Cerebellum (tissue), 4 donors: ENCODE measurements at places on chromosomes 1 and 21.

DNA sequence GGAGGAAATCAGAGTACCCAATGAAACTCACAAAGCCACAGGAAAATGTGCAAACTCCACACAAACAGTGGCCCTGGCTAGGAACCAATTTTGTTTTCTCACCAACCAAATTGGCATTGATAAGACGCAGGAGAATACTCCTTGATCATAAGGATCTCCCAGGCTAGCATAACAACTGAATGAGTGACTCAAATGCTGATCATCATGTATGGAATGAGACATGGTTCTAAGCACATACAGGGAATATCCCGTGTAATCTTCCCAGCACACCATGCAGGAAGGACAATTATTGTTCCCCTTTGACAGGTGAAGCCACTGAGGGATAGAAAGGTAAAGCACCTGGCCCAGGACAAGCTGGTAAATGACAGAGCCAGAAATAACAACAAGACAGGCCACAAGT lies 180.0 kb upstream of the DUSP10 start:
- DNase-seq = no peak

- no peak for DNase-seq
Measured at GRCh38 chr1:42260376-42261070, 74.5 kb downstream of the FOXJ3 start.

DNA sequence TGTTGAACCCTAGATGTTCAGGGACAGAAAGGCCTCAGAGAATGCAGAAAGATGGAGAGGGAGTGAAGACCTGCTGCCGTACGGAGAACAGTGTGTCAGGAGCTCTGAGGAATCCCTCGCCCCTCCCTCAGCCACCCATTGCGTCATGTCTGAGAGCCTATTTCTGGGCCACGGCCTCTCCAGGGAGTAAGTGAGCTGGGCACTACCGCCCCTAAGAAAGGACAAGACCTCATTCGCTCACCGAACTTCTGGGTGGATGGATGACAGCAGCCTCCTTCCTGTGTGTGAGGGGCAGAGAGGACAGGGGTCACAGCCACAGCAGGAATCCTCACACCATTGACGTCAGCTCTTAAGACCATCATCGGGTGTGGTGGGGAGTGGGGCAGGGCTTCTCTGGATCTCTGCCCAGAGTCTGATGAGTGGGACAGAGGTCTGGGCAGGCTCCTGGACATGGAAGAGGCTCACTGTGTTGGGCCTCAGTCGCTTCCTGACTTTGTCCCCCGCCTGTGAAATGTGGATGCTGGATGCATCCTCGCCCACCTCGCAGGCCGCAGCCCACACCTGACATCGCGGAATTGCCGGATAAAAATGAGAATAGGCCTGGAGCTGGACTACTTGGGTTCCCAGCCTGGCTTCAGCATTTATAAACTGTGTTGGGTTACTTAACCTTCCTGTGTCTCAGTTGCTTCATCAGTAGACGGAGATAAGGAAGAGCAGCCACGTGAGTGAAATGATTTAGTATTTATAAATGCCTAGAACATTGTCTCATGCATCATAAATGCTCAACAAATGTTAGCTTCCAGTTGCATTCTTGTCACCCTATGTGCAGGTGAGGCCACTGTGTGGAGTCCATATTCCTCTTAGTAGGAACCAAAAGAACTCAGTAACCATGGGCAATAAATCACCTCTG lies 238.6 kb downstream of the TRABD2B start:
- DNase-seq = no peak

- no peak for DNase-seq
Measured at GRCh38 chr1:2836333-2836970, 35.0 kb upstream of the TTC34 start.

DNA sequence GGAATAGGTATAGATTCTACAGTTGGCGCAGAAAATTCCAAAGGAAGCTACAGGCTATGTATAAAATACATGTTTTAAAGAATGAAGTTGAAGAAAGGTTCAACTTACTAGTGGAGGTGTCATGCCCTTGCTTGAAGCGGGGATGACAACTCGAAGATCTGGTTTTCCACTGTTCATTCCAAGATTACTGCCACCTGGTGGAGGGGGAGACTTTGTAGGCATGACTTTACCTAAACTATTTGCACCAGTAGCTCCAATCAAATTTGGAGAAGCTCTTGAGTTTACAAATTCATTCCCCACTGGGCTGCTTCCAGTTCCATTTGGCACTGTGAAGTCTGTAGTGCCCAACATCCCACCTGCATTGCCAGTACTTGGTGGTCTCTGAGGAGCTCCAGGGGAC lies 81.7 kb downstream of the AXDND1 start:
- DNase-seq = no peak
